ENCODE measurements at places on chromosomes 2 and 18.

GRCh38 chr18:31819106-31819924, 58.6 kb upstream of the SLC25A52 start:
- DNase-seq, result peak; percentile 50

DNA sequence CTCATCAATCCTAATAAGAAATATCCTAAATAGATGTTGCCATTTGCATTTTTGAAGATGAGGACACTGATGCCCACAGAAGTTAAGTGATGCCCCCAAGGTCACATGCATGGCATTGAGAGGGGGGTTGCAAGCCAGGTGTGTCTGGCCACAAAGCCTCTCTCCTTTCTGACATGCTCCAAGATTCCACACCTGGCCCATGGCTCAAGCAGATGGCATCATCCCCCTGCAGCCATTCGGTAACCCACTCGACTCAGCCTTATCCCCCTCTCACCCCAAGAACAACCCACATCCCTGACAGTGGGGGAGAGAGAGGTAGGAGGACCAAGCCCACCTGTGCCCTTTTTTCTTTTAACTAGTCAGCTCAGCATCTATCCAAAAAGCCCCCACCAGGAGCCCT, 16.5 kb upstream of the TEX51 start:
- no peak for DNase-seq

DNA sequence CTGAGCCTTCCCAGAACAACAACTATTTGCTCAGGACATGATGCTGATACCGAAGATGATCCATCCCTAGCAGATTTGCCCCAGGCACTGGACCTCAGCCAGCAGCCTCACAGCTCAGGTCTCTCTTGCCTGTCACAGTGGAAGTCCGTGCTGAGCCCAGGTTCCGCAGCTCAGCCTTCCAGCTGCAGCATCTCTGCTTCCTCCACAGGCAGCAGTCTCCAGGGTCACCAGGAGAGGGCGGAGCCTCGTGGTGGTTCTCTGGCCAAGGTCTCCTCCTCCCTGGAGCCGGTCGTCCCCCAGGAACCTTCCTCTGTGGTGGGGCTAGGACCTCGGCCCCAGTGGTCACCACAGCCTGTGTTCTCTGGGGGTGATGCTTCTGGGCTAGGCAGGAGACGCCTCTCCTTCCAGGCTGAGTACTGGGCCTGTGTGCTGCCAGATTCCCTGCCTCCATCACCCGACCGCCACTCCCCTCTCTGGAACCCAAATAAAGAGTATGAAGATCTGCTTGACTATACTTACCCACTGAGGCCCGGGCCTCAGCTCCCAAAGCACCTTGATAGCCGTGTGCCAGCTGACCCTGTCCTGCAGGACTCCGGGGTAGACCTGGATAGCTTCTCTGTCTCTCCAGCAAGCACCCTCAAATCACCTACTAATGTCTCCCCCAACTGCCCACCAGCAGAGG, 15.4 kb downstream of the CEP68 start:
- DNase-seq, result no peak

DNA sequence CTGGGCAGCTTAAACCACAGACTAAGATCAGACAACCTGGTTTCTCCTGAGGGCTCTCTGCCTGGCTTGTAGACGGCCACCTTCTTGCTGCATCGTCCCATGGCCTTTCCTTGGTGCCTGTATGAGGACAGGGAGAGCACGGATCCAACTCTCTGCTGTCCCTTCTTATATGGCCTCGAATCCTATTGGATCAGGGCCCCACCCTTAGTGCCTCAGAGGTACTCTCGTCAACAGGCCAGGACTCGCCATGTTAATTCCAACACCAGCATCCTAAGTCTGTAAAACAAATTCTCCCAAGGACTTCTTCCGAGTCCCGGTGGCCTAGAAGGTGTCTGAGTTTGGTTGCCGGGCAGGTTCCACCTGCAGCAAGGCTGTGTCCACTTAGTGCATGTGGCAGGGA, 40.2 kb downstream of the ATP6V1C2 start:
- no peak for DNase-seq

- DNase-seq, result no peak
Observed at GRCh38 chr18:8998481-8999217, 103.8 kb upstream of the NDUFV2 start.

DNA sequence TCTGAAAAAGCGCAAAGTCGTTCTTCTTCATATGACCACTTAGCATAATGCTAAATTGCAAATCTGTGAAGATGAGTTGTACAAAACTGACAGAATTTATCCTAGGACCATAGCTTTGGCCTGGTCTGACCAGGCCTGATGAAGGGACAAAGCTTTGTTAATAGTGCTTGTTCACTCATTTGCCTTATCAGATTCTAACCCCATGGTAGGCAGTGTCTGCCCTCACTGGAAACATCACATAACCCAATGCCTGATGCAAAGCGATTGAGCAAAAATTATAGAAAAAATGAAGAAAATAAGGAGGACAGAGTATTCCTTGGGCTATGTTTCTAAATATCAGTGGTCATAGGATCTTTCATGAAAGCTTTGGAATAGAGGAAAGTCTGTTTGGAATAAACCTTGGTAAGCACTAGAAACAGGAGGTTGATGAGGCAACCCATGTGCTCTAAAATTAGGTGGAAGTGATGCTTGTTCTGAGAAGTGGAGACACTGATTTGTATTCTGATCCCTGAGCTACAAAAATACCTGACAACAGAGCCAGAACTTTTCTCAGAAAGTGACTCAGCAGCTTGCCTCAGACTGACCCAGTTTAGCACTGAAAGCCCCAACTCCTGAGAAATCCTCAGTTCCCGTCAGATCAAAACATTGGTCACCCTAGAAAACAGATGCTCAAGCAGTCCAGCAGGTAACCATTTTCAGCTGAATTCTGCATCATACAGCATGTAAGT, 131.4 kb upstream of the MAPRE2 start:
- DNase-seq, result no peak

GRCh38 chr18:46407486-46408166, 249.4 kb downstream of the LOXHD1 start:
- DNase-seq, result no peak

DNA sequence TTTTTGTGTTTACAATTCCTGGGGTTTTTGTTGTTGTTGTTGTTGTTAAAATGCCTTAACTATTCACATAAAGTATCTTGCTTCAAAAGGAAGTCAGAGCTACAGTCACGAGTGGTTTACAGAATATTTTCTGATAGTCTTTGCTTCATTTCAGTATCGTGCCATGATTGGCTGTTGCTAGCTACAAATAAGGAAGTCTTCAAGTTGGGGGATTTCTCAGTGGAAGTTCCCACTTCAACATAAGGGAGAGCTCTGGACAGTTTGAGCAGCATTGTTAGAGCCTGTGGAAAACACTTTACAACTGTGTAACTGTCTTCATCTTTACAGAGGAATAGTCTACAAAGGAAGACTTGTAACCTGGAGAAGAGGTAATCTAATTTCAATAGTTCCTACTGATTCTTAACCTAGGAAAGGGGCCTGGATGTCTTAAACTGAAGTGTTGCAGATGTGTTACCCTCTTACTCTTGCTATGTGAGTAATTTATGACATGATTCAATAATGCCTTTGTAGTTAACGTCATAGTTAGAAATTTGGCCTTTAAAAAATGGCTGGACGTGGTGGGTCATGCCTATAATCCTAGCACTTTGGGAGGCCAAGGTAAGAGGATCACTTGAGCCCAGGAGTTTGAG, 23.4 kb upstream of the TANK start:
- no peak for DNase-seq

- no peak for DNase-seq
Observed at GRCh38 chr18:66124394-66124793, 373.6 kb downstream of the CDH7 start.

- DNase-seq, result no peak
Observed at GRCh38 chr2:45938649-45939511, 287.4 kb downstream of the PRKCE start.

DNA sequence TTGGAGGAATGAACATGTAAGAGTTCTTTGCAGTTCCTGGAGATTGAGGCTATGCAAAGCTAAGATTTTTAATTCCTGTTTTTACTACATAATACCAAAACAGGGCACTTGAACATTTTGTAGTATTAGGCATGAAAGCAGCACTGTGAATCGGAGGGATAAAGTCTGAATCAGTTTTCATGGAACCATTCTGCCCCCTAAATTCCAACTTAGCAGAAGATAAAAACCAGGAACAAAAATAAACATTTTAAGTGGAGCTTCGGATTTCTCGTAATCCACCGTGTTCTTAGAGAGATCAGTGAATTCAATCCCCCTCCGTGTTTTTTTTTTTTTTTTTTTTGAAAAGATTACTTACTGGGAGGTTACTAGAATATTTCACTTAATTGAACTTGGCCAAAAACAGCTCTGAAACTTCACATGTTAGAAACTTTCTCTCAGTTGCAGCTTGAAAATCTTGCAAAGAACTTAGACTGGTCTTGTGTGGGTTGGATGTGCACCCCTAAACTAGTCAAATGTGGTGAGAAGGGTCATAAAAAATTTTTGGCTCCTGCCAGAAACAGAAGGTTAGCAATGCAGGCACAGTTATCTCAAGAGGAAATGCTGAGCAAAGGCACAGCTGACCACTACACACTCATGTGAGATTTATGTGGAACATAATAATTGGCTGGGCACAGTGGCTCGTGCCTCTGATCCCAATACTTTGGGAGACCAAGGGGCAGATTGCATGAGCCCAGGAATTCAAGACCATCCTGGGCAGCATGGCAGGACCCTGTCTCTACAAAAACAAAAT, 145.4 kb upstream of the RNF152 start:
- no peak for DNase-seq

DNA sequence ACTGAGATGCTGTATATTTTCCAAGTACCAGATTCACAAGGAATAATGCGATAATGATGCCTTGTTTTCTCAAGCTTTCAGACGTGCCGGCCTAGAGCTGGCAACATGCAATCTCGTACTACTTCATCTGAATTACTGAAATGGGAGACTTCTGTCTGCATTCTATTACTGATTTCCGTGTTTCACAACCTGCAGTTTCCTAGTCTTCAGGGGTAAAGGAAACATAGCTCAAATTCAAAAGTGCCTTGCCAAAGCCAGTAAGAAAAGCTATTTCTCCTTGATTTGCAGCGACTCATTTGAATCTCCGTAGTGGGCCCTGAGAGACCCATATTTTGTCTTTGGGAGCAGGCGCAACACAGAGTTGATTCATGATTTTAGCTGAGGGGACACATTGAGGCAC, 289.0 kb downstream of the CNTNAP5 start:
- DNase-seq, result no peak

- DNase-seq, result peak; percentile 97
Observed at GRCh38 chr2:190469771-190470170, 61.6 kb downstream of the MFSD6 start.

GRCh38 chr2:16281451-16282335, 341.3 kb downstream of the MYCN start:
- DNase-seq, result peak; percentile 35

GRCh38 chr18:33854086-33854826, 276.2 kb downstream of the ASXL3 start:
- DNase-seq, result no peak

GRCh38 chr2:219302412-219302968, 6.7 kb downstream of the PTPRN start:
- no peak for DNase-seq

DNA sequence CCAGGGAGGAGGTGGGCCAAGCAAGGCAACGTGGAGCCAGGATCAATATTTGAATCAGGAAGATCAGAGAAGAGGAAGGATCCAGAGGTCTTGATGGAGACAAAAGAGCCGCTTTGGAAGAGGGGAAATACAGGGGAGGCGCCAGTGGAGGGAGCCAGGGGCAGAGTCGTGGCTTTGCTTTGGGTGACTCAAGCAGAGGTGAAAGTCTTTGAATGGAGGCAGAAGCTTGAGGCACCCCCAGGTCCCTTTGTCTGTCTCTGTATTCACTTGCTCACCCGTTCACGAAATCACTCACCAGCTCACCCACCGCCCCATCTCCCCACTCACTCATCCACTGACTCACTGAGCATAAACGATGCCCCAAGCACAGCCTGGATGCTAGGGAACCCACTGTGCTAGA, 134.1 kb downstream of the ACOXL start:
- DNase-seq, result no peak

GRCh38 chr2:101900375-101900774, 91.4 kb upstream of the IL1R2 start:
- no peak for DNase-seq

DNA sequence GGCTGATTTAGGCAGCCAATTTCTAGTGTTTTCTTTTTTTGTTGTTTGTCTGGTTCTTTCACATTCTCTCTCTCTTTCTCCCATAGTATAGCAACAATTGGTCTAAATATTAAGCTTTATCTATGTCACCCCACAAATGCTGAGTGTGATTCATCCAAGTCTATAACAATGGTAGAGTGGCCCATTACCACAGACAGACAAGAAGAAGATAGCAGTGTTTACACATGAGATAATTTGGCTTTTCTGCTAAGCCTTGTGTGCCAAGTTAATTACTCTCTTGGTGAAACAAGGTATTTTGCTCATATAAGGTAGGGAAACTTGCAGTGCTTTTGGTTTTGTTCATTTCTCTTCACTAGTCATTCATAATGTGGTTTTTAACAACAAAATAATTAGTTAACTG, 166.5 kb downstream of the SLC8A1 start:
- DNase-seq, result no peak

DNA sequence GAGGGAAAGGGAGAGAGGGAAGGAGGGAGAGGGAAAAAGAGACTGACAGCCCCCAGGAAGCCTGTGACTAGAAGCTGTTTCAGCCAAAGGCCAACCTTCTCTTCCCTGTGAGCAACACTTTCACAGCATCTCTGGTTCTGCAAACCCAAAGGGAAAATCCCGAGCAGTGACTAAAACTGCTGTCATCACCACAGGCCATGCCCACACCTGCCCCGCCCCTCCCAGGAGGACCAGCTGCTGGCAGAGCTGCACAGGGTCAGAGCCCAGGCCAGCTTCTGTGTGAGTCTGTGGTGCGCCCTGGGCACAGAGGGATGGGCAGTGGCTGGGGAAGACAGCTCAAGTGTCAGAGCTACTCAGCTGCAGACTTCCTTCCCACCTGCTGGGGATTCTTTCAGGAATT, 64.9 kb upstream of the OTOS start:
- DNase-seq, result no peak

DNA sequence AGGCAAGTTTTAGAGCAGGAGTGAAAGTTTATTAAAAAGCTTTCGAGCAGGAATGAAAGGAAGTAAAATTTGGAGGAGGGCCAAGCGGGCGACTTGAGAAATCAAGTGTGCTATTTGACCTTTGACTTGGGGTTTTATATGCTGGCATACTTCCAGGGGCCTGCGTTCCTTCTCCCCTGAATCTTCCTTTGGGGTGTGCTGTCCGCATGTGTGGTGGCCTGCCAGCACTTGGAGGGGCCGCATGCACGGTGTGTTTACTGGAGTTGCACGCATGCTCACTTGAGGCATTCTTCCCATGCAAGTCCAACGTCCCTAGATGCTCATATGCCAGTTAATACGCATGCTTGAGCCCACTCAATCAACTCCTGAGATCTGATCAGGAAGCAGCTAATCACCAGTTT, 78.3 kb upstream of the MAP4K4 start:
- DNase-seq, result no peak

DNA sequence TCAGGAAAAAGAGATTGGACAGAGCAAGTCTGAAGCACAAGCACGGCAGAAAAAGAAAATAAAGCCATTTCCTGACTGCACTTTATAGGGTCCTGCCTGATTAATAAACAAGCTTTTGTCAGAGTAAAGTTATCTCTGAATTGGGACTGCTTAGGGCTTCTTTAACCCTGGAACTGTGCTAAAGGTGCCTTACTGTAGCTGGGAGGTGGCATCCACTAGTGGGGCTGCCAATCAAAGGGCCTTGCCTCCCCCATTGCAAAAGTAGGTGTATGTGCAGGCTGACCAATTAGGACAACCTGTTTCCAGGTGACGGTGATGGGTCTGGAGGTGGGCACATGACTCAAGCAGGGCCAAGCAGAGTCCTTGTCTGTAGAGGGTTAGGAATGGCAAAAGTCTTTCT, 57.4 kb upstream of the RAPH1 start:
- no peak for DNase-seq

All from NCI-H345 (cell line).